Foreskin melanocyte (primary cell): ENCODE measurements at places on chromosomes 4 and X.

DNA sequence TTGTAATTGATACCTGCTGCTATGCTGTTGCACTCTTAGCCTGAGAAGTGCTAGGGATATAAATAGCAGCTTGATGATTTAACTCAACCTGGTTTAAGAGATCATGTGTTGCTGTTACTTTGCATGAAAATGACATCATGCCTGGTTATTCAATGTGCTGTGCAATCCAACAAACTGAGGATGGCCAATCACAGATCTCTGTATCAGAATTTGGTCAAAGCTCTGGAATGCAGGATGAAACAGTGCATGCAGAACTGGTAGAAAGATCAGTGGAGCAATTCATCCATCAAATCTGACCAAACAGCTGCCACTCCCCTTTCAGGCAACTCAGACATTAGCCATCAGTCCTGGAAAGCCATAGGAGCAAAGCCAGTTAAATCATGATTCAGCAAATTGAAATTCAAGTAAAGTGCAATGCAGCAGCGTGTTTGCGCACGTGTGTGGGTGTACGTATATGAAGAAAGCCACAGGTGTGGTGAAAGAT lies 160.3 kb upstream of the RASGEF1B start:
- peak; percentile 58 for DNase-seq

GRCh38 chr4:138910195-138910913 lies 105.2 kb upstream of the NOCT start:
- DNase-seq, result no peak

DNA sequence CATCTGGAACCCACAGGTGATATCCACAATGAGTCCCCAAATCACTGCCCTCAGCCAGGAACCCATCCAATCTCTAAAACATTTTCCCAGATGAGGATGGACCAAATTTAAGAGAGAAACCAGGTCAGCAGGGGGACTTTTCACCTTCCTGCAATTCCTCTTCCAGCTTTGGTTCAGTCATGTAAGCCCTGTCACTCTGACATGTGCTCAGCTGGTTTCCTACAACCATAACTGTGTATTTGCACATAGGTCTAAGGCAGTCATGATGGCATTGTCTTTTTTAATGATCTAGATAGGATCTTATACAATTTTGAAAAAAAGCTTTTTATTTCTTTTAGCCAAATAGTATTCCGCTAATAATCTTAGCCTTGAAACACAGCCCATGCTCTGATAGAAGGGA lies 6.5 kb downstream of the CXXC4 start:
- no peak for DNase-seq

- peak; percentile 24 for DNase-seq
Observed at GRCh38 chrX:49915361-49916222, 6.8 kb upstream of the CLCN5 start.

DNA sequence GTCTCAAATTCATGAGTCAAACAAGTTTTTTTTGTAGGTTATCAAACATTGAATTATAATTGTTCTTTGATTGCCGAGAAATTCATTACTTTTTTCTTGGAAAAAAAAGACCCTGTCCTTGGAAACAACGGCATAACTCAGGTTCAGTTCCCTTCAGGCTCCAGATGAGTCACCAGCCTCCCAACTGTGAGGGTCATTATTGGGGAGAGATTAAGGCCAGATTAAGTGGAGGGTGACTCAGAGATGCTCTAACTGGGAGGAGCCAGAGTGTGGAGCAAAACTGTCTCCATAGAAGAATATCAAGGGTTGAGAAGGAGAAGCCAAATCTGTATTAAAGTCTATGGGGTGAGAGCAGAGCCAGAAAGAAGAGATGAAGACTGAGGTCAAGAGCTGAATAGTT lies 9.6 kb downstream of the ADGRG4 start:
- DNase-seq, result peak; percentile 39

DNA sequence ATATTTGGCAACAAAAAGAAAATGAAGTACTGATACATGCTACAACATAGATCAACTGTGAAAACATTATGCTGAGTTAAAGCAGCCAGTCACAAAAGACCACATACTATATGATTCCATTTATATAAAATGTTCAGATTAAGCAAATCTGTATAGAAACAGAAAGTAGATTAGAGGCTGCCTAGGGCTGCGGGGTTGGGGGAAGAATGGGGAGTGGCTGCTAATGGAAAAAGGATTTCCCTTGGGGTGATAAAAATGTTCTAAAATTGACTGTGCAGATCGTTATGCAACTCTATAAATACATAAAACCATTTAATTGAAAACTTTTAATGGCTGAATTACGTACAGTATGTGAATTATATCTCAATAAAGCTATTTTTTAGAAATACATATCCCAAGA lies 46.8 kb downstream of the NEK1 start:
- no peak for DNase-seq

- DNase-seq, result no peak
Observed at GRCh38 chr4:142913461-142914030, 67.4 kb upstream of the INPP4B start.

- peak; percentile 28 for DNase-seq
Observed at GRCh38 chr4:22339491-22339890, 176.4 kb downstream of the ADGRA3 start.

DNA sequence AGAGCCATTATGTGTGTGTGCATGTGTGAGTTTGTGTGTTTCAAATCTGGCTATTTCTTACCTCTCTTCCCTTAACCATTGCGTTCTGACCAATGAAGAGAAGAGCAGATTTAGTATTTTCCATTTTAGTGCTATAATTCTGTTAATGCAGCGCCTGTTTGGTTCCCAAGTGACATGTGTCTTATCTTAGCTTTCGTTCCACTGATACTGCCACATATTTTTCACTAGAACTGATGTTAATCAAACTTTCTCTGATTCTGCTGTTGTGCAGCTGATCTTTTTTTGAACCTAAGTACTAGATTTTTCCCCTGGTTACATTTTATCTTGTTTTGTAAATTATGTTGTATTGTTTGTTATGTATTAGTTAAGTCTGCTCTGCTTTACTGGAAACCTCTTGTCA lies 152.9 kb upstream of the MID1 start:
- DNase-seq, result no peak

DNA sequence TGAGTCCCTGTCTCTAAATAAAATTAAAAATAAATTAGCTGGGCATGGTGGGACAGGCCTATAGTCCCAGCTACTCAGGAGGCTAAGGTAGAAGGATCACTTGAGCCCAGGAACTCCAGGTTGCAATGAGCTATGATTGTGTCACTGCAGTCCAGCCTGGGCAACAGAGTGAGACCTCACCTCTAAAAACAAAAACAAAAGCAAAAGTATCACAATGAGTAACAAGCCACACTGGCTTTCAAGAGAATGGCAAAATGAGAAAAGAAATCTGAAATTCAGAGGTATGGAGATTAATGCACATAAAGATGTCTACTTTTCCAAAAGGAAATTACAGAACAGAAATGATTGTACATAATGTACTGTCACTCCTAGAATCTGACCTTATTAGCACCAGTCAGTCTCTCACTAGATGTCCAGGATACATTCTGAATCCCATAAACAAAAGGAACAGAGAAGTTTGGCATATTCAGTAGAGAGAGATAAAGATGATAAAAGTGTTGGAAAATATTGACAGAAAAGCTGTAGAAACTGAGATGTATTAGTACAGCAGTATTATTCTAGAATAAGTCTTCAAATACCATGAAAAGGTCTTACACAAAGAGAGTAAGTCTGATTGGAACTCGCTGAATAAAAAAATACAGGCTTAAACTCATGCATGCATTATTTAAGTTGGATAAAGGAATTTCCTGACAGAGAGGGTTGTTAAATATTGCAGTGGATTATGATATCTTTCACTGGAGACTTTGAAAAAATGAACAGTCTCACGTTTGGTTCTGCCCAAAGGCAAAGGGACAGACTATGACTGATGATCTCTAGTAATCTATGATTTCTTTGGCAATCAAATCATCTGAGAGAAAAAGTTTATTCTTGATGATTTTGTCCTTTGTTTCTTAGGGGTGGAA lies 102.5 kb downstream of the SH3RF1 start:
- DNase-seq, result no peak

GRCh38 chr4:7128644-7129043 lies 60.8 kb upstream of the GRPEL1 start:
- no peak for DNase-seq

DNA sequence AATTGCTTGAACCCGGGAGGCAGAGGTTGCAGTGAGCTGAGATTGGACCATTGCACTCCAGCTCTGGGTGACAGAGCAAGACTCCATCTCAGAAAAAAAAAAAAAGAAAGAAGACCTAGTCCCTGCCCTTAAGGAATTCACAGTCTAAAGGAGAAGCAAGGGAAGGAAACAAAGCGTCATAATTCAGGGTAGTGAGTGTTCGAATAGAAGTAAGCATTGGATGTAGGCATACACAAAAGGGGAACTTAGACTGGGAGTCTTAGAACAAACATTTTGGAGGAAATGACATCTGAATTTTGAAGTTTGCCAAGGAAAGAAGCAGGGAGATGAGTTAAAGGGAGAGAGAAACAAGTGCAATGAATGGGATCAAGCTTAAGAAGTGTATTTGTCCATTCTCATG lies 32.4 kb downstream of the PPM1K start:
- DNase-seq, result no peak

DNA sequence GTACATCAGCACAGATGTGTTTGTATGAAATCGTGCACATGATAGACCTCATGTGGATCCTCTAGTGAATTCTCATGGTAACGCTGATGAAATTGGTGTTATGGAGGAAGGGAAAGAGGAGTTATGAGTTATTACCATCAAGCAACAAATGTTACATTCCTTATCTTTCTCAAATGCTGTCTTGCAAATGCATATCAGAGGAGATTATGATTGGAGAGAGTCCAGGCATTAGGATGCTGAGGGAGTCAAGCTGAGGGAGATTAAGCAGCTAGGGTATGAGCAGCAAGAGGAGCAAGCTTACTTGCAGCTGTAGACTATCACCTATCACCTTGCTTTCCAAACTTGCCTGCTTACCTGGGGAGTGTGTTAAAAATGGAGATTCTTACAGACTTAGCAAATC lies 36.8 kb upstream of the SFRP2 start:
- no peak for DNase-seq

DNA sequence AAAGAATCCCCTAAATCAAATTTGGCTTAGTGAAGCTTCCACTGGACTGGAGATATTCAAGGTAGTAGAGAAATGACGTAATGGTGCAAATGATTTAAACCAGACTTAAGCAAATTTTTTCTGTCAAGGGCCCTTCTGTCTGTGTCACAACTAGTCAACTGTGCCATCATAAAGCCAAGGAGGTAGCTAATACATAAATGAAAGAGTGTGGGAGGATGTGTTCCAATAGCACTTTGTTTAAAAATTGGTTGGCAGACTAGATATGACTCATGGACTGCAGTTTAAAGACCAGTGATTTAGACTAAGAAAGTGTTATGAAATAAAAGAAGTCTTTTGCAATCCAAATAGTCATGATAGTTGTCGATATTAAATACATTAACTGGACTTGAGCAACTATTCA lies 24.3 kb upstream of the TEX13C start:
- no peak for DNase-seq

DNA sequence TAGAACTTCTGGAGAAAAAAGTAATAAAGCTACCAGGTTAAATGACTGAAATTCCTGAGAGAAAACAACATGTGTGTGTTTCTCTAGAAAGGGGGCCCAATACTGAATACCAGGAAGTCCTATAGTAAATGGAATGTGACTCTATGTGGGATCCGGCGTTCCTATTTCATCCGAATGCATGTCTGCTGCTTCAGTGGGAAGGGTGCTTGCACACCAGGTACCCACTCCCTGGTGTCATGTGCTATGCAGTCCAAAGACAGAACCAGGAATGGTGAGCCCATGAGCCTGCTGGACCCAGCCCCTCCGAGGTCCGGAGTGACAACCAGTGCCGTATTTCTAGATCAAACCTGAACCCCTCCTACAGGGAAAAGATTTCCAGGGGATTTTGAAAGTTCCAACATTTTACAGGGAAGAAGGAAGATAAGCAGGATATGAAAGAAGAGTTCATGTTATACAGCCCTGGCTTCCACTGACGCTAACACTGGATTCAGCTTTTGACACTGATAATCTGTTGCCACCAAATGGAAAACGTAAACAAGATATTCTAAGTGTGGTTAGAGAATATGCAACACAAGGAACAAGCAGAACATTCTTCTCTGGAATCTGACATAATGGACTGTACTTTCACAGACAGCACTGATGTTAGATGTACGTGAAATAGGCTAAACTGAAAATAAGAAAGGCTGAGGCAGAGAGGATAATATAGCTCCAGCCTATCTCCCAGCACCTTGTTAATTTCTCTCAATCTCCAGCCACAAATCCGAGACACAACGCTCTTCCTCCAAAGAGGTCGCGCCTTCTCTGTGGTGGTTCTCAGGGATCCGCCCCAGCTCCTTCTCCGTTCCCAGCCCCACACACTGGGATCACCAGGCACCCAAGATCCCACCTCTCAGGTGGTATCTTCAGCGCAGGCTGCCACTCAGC lies 725 bp upstream of the CXCL1 start:
- DNase-seq, result peak; percentile 46

DNA sequence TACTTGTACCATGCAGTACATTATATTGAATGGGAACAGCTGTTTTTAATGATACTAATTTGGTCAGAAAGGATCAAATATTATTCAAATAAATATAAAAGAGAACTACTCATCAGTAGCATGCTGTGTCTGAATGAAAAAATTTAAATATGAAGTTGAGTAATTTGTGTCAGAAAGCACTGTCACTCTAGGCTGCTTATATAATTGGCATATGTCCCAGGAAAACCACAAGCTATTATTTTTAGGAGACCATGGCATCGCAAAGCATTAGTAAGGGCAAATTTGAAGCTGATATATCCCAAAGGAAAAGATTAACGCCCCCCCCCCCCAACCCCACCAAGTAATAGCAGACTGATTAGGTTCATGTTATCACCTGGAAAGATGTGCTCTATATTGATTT lies 388.5 kb upstream of the SPANXN4 start:
- DNase-seq, result no peak

- no peak for DNase-seq
Observed at GRCh38 chrX:50117476-50117875, 83.3 kb downstream of the AKAP4 start.

- DNase-seq, result no peak
Observed at GRCh38 chr4:107060388-107060787, 24.3 kb upstream of the DKK2 start.
